ENCODE measurements at places on chromosomes 6 and 20.

GRCh38 chr6:1267790-1268762 is 43.8 kb upstream of the FOXQ1 start:
- no peak for DNase-seq

DNA sequence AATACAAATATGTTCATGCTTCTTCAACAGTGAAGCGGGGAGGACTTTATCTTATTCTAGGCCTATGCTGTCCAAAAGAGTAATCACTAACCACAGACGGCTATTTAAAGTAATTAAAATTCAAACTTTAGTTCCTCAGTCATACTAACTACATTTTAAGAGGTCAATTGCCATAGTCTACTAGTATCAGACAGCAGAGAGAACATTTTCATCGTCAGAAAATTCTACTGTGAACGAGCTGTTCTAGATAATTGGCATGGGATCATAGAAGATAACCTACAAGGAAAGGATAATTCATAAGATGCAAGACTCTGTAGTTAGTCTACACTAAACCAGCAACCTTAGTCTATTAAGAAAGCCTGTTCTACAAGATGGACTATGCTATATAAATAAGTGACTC is 44.4 kb downstream of the PRKN start:
- DNase-seq = no peak

DNA sequence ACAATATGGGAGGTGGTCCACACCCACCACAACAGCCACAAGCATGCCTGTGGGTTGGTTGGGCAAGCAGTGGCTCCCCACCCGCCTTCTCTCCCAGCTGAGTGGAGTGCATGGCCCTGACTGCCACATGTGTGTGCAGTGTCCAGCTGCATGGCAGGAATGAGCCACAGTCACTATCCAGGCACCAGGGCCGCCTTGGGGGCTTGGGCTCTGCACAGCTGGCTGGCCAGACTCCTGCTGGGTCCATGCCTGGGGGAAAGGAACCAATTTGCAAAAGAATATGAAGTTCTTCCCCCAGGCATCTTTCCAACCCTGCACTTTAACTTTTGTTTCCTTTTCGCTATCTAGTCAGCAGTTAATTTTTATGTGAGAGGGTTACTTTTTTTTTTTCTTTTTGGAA is 11.6 kb upstream of the ASCC3 start:
- no peak for DNase-seq

DNA sequence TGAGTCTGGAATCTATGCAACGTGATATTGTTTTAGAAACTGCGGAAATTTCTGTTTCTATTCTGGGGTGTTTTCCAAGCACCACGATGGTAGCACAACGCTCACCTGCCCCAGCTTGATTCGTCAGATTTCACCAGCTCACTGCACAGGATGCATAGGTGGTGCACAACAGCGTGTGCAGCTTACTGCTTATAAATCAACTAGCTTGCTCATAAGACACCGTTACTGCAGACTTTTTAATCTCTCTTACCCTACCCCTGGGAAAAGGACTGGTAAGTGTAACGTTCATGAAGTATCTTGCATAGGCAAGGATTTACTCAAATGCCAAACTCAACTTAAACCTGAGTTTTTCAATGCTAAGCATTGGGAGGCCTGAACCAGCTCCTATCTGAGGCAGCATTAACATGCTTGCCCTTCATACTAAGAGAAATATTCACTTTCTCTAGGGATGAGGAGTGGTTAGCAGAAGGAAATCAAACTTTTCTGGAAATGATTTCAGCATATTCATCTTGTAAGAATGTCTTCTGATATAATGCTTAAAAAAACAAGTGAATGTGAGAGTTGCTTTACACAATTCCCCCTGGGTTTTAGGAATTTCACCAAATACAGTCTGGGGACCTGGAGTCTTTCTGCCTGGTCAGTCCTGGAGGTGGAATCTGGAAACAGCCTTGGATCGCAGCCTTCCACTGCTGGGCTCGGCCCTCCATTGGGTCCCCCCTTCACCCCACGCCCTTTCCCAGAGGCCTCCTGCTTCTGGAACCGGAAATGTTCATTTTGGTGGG is 100.6 kb downstream of the DACT2 start:
- DNase-seq = no peak

GRCh38 chr6:145731447-145731846 is 3.9 kb downstream of the EPM2A start:
- no peak for DNase-seq

- no peak for DNase-seq
Observed at GRCh38 chr6:33851959-33852358, 48.2 kb upstream of the MLN start.

DNA sequence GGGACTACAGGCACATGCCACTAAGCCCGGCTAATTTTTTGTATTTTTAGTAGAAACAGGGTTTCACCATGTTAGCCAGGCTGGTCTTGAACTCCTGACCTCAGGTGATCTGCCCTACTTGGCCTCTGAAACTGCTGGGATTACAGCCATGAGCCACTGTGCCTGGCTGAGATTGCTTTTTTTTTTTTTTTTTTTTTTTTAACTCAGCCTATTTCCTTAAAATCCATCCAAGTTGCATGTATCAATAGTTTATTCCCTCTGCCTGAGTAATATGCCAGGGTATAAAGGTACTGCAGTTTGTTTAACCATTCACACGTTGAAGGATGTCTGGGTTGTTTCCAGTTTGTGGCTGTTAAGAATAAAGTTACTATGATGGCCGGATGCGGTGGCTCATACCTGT is 10.7 kb downstream of the SLX4IP start:
- DNase-seq = no peak

DNA sequence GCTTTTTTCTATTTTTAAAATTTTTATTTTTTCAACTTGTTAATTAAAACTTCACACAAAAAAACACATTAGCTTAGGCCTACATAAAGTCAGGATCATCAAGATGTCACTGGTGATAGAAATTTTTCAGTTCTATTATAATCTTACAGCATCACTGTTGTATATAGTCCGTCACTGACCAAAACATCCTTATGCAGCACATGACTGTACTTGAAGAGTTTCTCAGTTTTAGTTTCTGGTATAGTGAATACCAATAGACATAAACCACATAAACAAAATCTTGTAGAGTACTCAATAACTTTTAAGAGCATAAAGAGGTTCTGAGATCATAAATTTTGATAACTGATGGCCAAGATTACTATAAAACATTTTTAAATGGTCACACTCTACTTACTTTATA is 71.8 kb downstream of the ASCC3 start:
- DNase-seq = no peak

All from endothelial cell of umbilical vein (primary cell).